Central memory CD4-positive, alpha-beta T cell (primary cell): ENCODE measurements at places on chromosomes 13 and 19.

- no peak for DNase-seq
Measured at GRCh38 chr13:29801102-29801501, 49.3 kb downstream of the UBL3 start.

DNA sequence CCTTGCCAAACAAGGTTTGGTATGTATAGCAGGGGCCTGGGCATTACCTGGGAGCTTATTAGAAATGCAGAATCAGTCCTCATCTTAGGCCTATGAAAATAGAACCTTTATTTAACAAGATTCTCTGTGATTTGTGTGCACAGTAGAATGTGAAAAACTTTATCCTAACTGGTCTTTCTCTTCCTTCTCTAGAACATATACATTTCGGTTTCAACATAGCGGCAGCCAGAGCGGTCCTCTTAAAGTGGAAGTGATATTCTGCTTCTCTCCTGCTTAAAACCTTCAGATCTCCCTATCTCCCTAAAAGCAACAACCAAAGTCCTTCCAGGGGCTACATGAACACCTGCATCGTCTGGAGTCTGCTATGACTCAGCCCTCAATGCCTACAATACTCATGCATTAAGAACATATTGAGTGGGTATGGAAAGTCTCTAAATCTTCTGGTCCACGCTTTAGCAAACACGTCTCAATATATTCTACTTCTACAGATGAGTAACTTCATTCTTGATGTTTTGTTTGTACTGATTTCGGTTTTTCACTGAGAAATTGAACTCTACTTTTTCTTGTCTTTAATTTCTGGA lies 84.5 kb downstream of the SPRY2 start:
- DNase-seq = no peak

- peak; percentile 61 for DNase-seq
Measured at GRCh38 chr19:35879770-35880317, 11.5 kb downstream of the APLP1 start.

DNA sequence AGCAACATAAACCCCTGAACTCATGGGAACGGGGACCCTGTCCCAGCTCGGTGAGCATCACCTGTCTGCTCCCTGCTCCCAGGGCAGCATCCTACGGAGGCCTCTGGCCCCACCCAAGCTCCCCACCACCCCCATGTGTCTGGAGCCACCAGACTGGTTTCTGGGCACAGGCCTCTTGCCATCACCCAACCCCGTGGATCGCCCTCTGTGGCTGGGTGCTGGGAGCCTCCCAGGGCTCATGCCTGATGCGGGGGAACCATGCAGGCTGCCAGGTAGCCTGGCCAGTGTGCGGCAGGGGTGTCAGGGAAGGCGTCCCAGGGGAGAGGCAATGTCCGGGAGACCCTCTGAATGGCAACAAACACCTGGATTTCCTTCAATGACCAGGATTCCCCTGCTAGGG lies 2.7 kb downstream of the MICOS13 start:
- DNase-seq = no peak

GRCh38 chr19:38369584-38369983 lies 4.8 kb upstream of the PSMD8 start:
- DNase-seq = no peak

GRCh38 chr19:48512504-48513288 lies 1.1 kb upstream of the LMTK3 start:
- peak; percentile 24 for DNase-seq

GRCh38 chr19:41064974-41065569 lies 23.2 kb upstream of the CYP2A13 start:
- no peak for DNase-seq

DNA sequence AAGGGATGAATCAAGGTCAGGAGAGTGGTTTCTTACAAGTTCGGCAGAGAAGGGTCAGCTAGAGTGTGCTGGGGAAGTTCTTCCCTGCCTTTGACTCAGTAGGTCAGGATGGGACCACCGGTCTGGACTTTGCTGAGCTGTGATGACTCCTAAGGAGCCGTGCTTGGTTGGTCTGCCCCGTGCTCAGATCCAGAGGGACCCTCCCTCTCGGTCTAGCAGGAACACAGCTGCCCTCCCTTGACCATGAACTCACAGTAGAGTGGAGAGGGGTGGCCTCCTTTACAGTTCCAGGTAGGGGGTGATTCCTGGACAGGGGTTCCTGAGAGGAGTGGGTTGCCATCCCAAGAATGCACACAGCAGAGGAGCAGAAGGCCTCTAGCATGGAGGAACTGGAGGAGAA lies 4.3 kb downstream of the RPS19 start:
- DNase-seq = no peak

GRCh38 chr19:14136509-14137281 lies at the start of gene ASF1B:
Gene ASF1B (minus strand): TSS chr19:14136589. CDS start chr19:14136456, 133 bp downstream.
- peak; percentile 99 for DNase-seq

GRCh38 chr19:21430675-21431074 lies 33.7 kb downstream of the ZNF493 start:
- DNase-seq = no peak

DNA sequence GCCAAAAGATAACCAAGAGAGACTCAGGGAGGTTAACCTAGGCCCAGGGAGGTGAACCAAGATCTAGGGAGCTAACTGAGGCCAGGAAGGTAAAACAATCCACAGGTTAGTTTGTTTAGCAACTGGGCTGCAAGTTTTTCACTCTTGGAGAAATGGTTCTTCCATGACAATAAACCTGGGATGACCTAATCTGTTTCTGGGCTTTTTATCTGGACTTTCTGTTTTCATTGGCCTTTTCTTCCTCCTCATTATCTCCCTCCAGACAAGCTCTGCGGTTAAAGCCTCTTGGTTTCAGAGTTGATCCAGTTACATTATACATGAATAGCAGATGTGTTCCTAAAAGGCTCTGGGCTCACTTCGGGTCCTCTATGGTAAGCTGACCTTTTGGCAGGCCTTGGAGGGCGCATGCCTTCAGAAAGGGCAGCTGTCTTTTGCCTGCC lies 44.2 kb downstream of the PCDH8 start:
- no peak for DNase-seq

GRCh38 chr19:1840541-1841115 lies 7.7 kb downstream of the REXO1 start:
- no peak for DNase-seq
